Fibroblast of lung (primary cell): ENCODE measurements at places on chromosomes 1 and 21. TPM values are rescaled to one million over a fixed set of nuclear protein-coding genes. Genes with fewer than 3 reads are reported as not detected.
A peak's percentile ranks its signal among the peaks of the same experiment; 100 is the strongest.

DNA sequence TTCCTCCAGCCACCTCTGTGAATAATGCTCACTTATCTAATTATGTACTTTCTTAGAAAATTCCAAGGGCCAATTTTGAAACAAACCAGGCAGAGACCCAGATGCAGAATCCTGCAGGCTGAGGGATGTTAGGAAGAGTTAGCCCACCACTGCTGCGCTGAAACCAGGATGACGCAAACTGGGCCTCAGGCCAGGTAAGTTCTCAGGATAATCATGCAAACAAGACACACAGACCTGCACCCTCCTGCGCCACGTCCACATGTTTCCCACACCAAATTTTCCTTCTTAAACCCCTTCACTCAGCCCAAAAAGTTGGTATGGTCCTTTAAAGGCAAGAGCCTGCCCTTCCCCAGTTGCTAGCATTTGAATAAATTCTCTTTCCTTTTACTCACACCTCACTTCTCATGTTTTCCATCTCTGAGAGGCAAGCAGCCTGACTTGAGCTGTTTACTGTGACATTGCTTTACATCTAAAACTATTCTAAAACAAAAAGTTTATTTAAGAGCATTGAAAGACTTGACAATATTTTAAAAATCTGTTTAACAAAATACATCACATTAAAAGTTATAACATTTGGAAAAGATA is 887.1 kb downstream of the LRRIQ3 start:
- H3K27ac ChIP-seq: no peak overlapping the region
- no peaks in the 10 kb centered on the region for H3K36me3 ChIP-seq
- H3K4me1 ChIP-seq: no peaks in the 10 kb centered on the region
- no peaks in the 10 kb centered on the region for H3K27me3 ChIP-seq
- H3K4me3 ChIP-seq: no peak overlapping the region

GRCh38 chr1:110285316-110285715 is 53.9 kb upstream of the RBM15 start:
- no peaks in the 10 kb centered on the region for H3K27me3 ChIP-seq
- DNase-seq: no peak
- H3K4me3 ChIP-seq: no peak overlapping the region
- H3K27ac ChIP-seq: no peak overlapping the region
- no peaks in the 10 kb centered on the region for H3K36me3 ChIP-seq

DNA sequence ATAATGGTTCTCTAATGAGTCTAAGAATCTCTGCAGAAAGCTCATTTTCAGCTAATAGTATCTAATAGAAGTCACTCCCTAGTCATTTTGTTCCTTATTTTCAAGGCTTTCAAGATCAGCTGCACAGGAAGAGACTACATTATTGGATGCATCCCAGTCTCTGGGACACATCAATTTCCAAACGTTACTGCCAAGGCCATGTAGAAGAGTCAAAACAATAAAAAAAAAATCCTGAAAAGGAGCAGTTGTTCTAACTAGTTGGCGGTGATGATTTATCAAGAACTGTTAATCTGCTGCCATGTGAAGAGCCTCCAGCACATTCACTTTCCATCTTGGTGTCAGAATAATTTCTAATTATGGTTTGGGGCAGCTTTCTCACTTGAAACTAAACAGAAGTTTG is 5.7 kb downstream of the DDAH1 start:
- no peak overlapping the region for H3K4me3 ChIP-seq
- H3K36me3 ChIP-seq: no peaks in the 10 kb centered on the region
- DNase-seq: no peak
- no peaks in the 10 kb centered on the region for H3K4me1 ChIP-seq
- no peaks in the 10 kb centered on the region for H3K27me3 ChIP-seq
- no peak overlapping the region for H3K27ac ChIP-seq

GRCh38 chr21:27582246-27582947 is 615.5 kb upstream of the ADAMTS5 start:
- DNase-seq: peak; percentile 44
- peak overlapping the region; percentile 33 for H3K27ac ChIP-seq
- H3K4me1 ChIP-seq: no peaks in the 10 kb centered on the region

- peak within 1 kb of the TSS; percentile 57 for H3K27ac ChIP-seq
- no peaks in the 10 kb centered on the region for H3K27me3 ChIP-seq
- H3K4me3 ChIP-seq: peak within 1 kb of the TSS; percentile 76
Measured at GRCh38 chr1:210328746-210329503, at the start of gene HHAT. HHAT (plus strand) TSS chr1:210328902; CDS start chr1:210348976, 20,074 bp downstream.

Gene ZSWIM5
- 0.73 and 0.78 TPM in 2 replicates for polyA plus RNA-seq

GRCh38 chr21:43306911-43307676 is 119.8 kb downstream of the SIK1 start:
- no peaks in the 10 kb centered on the region for H3K27me3 ChIP-seq
- peak; percentile 68 for DNase-seq

GRCh38 chr21:36767096-36767495 is 68.2 kb downstream of the SIM2 start:
- no peak for DNase-seq
- no peaks in the 10 kb centered on the region for H3K4me1 ChIP-seq
- no peaks in the 10 kb centered on the region for H3K36me3 ChIP-seq
- H3K27ac ChIP-seq: no peak overlapping the region

- no peak overlapping the region for H3K27ac ChIP-seq
- peak; percentile 94 for DNase-seq
- H3K36me3 ChIP-seq: no peaks in the 10 kb centered on the region
- H3K4me3 ChIP-seq: no peak overlapping the region
Measured at GRCh38 chr1:63713627-63714481, 60.0 kb upstream of the ROR1 start.

DNA sequence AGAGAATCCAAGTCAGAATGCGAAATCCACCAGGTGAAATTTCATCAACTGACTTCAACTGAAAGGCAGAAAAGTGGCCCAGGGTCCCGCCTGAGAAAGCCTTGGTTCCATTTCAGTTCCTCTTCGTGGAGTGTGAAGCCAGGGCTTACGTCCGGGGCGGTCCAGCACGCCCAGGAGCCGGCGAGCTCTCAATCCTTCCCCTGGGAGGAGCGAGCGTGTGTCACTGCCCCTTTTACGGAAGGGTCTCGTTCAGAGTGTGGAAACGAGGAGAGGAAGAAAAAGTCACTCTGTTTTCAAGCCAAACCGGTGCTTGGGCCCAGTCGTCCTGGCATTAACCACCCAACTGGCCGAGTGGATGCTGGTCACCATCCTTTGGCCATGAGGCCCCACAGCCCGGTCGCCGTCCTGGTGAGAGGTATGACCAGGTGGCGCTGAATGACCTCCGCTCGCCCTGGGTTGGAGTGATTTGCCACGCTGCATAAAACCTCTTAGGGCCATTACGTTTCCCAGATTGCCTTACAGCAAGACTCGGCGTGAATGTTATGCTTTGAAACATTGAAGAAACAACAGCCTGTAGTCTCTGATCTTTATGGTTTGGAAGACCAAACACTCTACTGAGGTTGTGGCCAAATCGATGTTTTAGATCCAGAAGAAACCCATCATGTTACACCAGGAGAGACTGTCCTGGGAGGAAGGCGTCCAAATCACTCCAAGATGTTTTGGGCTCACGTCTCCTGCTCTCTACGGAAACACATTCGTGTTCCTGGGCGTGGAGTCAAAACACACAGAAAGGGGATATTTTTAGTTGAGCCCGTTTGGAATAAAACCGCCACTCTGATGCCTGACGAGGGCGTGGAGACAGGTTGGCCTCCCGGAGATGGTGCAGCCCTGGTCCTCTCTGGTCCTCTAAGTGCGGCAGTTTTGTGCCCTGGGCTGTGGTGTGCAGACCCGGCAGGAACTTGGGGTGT is 93.6 kb upstream of the ACTRT2 start:
- H3K36me3 ChIP-seq: no peaks in the 10 kb centered on the region
- no peak overlapping the region for H3K27ac ChIP-seq
- no peak overlapping the region for H3K4me3 ChIP-seq
- H3K27me3 ChIP-seq: no peaks in the 10 kb centered on the region

Gene LCE2B
- 0.17 and 0.53 TPM in 2 replicates for polyA plus RNA-seq

DNA sequence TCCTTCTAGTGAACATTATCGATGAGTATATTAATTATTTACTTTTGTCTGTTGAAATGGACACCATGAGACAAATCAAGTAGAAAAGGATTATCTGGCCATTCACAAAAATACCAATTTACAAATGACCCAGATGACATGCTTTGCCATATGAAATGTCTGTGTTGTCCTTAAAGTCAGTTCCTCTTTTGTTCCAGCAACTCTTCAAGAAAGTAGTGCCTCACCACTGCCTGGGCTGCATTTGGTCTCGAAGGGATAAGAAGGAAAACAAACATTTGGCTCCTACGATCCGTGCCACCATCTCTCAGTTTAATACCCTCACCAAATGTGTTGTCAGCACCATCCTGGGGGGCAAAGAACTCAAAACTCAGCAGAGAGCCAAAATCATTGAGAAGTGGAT is 79.6 kb downstream of the RGL1 start:
- peaks cover 12% of the 10 kb centered on the region for H3K4me1 ChIP-seq
- H3K36me3 ChIP-seq: no peaks in the 10 kb centered on the region
- no peaks in the 10 kb centered on the region for H3K27me3 ChIP-seq
- no peak overlapping the region for H3K4me3 ChIP-seq
- no peak overlapping the region for H3K27ac ChIP-seq

Gene EPHB2
- polyA plus RNA-seq: 4.1 and 21.8 TPM in 2 replicates

DNA sequence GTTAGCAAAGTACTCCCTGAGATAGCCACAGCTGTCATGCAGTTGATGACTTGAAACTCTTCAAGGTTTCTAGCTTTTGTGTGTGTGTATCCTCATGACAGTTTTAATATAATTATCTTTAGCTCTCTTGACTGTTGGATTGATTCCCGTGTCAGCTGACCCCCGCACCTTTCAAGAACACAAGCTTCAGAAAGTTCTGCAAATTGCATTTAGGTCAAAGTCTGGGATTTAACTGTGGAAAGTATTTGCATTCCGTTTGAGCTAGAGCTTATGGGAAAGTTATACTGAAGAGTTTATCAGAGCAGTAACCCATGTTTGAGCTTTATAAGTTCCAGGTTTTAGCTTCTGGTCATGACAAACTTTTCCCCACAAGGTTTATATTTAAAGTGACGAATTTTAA is 380.1 kb upstream of the CHRM3 start:
- H3K4me3 ChIP-seq: no peak overlapping the region
- no peaks in the 10 kb centered on the region for H3K27me3 ChIP-seq
- no peaks in the 10 kb centered on the region for H3K4me1 ChIP-seq

GRCh38 chr1:94259635-94260289 is 22.4 kb upstream of the ARHGAP29 start:
- peak; percentile 65 for DNase-seq
- no peaks in the 10 kb centered on the region for H3K36me3 ChIP-seq
- H3K4me1 ChIP-seq: peaks cover 10% of the 10 kb centered on the region
- H3K4me3 ChIP-seq: no peak overlapping the region
- H3K27me3 ChIP-seq: no peaks in the 10 kb centered on the region

Gene FCRL4
- polyA plus RNA-seq: not detected in 2 replicates

DNA sequence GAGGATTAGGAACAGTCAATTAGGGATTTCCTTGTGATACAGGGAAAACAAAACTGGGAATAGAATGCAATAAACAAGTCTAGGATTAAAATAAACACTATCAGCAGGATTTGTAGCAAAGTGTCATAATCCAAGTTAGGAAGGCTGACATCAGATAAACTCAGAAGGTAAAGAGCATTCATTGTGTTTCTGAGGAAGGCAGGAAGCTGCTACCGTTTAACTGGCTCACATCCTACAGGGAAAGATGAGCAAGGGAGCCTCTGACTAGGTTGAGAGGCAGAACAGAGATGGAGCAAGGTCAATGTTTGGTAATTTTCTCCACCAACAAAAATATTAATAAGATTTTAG is 124.7 kb downstream of the POU2F1 start:
- no peaks in the 10 kb centered on the region for H3K4me1 ChIP-seq
- DNase-seq: no peak
- H3K27me3 ChIP-seq: no peaks in the 10 kb centered on the region
- H3K4me3 ChIP-seq: no peak overlapping the region
- no peak overlapping the region for H3K27ac ChIP-seq

GRCh38 chr1:113630340-113631327 is 128.7 kb downstream of the PHTF1 start:
- no peak for DNase-seq
- H3K4me3 ChIP-seq: no peak overlapping the region
- no peaks in the 10 kb centered on the region for H3K36me3 ChIP-seq
- no peak overlapping the region for H3K27ac ChIP-seq
- H3K27me3 ChIP-seq: no peaks in the 10 kb centered on the region

Gene KIF14
- 2.2 and 7.0 TPM in 2 replicates for polyA plus RNA-seq

GRCh38 chr1:10360045-10360444 is 38.8 kb upstream of the PGD start:
- no peak for DNase-seq
- no peaks in the 10 kb centered on the region for H3K36me3 ChIP-seq
- H3K27ac ChIP-seq: no peak overlapping the region
- no peak overlapping the region for H3K4me3 ChIP-seq
- no peaks in the 10 kb centered on the region for H3K4me1 ChIP-seq
- no peaks in the 10 kb centered on the region for H3K27me3 ChIP-seq

Gene CD1E
- polyA plus RNA-seq: not detected in 2 replicates

Gene ELAVL4
- not detected in 2 replicates for polyA plus RNA-seq

GRCh38 chr1:217078959-217079358 is 355.7 kb upstream of the ESRRG start:
- no peak overlapping the region for H3K27ac ChIP-seq
- no peaks in the 10 kb centered on the region for H3K27me3 ChIP-seq
- H3K4me1 ChIP-seq: no peaks in the 10 kb centered on the region
